Activated naive CD4-positive, alpha-beta T cell treated with anti-CD3 and anti-CD28 coated beads, Interleukin-2, amount 50 U/mL, for 16 hours (primary cell): ENCODE measurements at places on chromosomes 12 and 14.

DNA sequence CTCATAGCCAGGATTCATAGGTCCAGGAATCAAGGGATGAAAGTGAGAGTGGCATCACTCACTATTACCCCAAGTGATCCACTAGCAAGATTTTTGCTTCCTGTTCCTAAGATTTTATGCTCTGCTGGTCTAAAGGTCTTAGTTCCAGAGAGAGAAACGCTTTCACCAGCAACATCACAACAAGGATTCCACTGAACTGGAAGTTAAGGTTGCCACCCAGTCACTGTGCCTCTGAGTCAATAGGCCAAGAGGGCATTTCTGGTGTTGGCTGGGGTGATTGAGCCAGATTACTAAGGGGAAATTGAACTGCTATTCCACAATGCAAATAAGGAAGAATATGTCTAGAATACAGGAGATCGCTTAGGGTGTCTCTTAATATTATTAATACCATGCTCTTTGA is 142.5 kb upstream of the ARID2 start:
- DNase-seq, result no peak

GRCh38 chr14:42806909-42807315 is 1200.2 kb downstream of the LRFN5 start:
- DNase-seq, result no peak

DNA sequence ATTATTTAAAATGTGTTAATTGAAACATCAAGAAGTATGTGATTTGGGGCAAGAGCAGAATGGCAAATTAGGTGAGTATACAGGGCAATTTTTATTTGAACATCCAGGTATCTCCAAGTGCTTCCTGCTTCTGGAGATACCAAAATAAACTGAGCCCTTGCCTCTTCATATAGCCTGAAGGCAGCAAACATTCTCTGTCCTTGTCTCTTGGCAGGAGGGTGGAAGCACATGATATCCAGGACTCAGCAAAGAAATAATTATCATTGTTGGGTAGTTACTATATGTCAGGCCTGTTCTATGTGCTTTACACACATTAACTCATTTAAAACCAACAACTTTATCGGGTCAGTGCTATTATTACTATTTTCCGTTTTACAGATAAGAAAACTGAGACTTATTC is 12.5 kb downstream of the LIN7A start:
- no peak for DNase-seq

GRCh38 chr12:45446013-45446412 is 230.1 kb downstream of the ANO6 start:
- DNase-seq, result no peak

GRCh38 chr12:123621619-123622530 is 11.6 kb downstream of the EIF2B1 start:
- DNase-seq, result no peak

DNA sequence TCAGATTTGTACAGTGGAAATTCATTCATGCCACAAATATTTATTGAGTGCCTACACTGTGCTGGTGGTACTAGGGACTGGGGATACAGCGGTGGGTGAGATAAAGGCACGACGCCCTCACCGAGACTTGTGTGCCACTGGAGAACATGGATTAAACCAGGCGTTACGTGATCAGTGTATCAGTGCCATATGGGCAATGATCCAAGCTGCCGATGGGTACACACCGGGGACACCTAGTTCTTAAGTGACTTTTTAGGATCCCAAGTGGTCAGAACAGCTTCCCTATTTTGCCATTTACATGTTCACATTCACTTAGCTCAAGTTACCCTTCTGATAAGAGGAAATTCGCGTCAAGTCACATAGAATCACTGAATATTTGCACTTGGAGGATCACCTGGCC is 236.7 kb downstream of the CACNA1C start:
- DNase-seq, result no peak

- no peak for DNase-seq
Observed at GRCh38 chr12:124388038-124388671, 93.3 kb downstream of the RFLNA start.

DNA sequence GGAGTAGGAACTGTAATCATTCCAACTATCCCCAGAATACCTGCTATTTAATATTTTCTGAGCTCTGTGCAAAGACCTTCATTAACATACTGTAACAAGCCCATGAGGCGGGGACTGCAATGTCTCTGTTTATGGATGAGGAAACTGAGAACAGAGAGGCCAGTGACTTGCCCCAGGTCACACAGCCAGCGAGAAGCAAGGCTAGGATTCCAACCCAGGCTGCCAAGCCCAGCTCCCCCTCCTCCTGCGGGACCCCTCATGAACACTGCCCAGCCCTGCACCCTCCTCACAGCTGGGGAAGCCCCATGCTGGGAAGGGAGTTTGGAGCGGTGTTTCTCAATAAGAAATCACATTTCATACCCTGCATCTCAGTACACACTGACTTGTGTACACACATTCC is 10.9 kb downstream of the HVCN1 start:
- no peak for DNase-seq

GRCh38 chr12:129815846-129816245 is 88.0 kb downstream of the TMEM132D start:
- no peak for DNase-seq

DNA sequence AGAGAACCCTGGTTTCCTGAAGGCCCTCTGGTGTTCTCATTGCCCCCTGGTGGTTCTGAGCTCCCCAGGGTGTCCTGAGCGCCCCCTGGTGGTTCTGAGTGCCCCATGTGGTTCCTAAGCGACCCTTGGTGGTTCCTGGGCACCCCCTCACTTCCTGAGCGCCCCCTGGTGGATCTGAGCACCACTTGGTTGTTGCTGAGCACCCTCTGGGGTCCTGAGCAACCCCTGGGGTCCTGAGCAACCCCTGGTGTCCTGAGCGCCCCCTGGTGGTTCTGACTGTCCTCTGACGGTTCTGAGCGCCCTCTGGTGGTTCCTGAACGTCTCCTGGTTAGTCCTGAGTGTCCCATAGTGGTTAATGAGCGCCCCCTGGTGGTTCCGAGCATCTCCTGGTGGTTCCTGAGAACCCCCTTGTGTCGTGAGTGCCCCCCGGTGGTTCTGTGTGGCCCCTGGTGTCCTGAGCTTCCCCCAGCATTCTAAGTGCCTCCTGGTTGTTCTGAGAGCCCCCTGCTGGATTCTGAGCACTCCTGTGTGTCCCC is 568.3 kb downstream of the TMEM121 start:
- DNase-seq, result peak; percentile 74

DNA sequence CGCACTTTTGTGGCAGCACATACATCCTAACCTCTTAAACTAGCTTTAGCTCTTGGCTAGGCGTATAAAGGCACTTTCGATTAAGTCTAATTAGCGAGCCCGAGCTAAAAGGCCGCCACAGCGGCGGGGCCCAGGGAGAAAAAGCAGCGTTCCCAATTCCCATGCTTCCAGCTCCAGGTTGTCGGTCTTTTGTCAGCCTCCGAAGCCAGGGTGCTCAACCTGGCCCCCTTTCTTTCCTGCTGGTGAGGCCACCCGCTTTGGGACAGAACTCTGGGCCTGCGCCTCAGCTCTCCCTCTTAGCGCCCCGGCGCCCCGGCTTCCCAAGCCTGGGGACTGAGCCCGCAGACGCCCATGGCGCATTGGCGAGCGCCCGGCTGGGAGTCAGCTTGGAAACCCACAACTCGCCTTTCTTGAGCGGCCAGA is 33.3 kb upstream of the TBX5 start:
- no peak for DNase-seq

DNA sequence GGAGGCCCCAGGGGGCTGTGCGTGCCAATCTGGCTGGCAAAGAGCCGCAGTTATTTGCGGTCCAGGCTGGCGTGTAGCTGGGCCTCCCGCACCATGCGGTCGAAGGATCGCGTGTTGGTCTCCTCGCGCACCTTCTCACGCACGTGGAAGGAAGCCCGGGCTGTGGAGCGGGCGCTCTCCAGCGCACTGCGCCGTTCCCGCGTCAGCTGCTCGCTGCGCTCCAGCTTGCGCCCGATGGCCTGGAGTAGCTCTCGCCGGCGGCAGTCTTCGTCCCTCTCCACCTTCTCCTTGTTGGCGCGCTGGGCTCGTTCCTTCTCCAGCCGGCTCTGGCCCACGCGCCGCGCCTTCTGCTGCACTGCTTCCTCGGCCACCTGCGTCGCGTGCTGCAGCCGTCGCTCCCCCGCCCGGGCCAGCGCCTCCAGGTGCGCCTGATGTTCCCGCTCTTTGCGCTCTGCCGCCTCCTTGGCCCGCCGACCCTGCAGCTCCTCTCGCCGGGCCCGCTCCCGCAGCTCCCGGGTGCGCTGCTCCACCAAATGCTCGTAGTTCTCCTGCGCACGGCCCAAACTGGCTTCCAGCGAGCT is 3.1 kb downstream of the CCDC177 start:
- peak; percentile 13 for DNase-seq

DNA sequence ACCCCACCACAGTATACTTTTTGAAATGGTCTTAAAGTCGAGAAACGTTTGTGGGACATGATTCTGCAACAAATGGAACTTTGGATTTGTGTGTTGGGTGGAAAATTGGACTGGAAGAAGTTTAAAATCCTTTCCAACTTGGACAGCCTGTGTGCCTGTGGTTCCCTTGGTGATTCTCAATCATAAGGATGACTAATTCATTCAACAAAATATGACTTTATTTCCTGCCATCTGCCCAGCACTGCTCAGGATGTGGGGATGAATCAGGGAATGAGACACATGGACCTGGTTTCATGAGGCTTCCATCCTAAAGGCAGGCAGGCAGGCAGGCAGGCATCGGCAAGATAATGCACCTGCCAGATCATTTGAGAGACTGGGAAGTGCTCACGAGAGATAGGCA is 57.3 kb upstream of the TMEM132D start:
- no peak for DNase-seq

GRCh38 chr14:102817942-102818940 is 41.0 kb downstream of the TRAF3 start:
- no peak for DNase-seq

GRCh38 chr14:59428581-59429012 is 36.6 kb downstream of the GPR135 start:
- no peak for DNase-seq

GRCh38 chr12:2118061-2118460 is 65.3 kb downstream of the CACNA1C start:
- no peak for DNase-seq

- no peak for DNase-seq
Observed at GRCh38 chr14:68925373-68925772, 53.7 kb downstream of the ACTN1 start.

- no peak for DNase-seq
Observed at GRCh38 chr12:38823738-38824137, 81.7 kb downstream of the CPNE8 start.

DNA sequence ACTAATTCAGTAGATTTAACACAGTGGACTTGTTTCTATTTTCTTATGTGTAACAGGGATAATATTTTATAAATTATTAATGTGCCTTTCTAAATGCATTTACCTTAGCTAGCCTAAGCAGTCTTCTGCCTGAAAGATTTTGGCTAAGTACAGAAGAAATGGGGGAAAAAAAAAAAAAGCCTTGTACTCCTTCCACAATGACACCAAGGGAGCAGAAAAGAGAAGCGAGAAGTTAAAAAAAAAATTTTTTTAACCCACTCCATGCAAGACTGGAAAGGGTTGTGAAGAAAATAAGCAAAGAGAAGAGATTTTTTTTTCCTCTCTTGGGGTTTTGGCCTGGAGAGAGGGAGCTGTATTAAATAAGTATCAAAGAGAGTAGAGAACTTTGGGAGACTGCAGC is 28.7 kb downstream of the NELL2 start:
- DNase-seq, result no peak

GRCh38 chr14:54650959-54651351 is 84.0 kb downstream of the SAMD4A start:
- DNase-seq, result no peak

DNA sequence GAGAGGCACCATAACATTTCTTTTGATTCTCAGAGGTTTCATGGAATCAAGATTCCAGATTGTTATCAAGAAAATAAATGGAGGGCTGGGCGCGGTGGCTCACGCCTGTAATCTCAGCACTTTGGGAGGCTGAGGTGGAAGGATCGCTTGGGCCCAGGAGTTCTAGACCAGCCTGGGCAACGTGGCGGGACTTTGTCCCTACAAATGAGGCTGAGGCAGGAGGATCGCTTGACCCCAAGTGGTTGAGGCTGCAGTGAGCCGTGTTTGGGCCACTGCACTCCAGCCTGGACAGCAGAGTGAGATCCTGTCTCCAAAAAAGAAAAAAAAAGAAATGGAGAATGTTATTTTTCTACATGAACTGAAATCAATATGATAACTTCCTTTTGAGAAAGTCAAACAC is 1.3 kb downstream of the SLC39A9 start:
- no peak for DNase-seq

- DNase-seq, result no peak
Observed at GRCh38 chr12:69885658-69886057, 60.6 kb downstream of the MYRFL start.

DNA sequence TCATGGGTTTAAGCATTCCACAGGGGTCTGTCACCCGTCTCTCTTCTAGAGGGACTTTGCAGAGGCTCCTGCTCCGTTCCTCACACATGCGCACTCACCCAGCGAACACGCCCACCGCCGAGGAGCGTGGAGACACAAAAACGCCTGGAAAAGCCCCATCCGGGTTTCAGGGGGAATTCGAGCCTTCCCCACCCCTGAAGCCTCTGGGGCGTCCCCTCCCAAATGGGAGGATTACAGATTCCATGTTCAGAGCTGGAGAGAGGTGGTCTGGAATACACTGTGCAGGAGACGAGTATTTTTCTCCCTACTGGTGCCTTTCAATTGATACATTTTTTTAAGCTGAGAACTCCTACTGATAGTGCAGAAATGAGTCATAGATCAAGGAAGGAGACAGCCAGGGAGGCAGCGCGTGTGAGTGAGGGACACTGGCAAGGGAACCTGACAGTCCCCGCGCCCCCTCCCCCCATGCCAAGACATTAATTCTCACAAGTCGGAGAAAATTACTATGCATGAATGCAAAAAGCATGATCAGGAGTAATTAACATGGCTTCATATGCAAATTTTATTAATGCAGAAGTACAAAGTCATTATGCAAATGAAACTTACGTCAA is 36.9 kb downstream of the BCL11B start:
- peak; percentile 90 for DNase-seq

DNA sequence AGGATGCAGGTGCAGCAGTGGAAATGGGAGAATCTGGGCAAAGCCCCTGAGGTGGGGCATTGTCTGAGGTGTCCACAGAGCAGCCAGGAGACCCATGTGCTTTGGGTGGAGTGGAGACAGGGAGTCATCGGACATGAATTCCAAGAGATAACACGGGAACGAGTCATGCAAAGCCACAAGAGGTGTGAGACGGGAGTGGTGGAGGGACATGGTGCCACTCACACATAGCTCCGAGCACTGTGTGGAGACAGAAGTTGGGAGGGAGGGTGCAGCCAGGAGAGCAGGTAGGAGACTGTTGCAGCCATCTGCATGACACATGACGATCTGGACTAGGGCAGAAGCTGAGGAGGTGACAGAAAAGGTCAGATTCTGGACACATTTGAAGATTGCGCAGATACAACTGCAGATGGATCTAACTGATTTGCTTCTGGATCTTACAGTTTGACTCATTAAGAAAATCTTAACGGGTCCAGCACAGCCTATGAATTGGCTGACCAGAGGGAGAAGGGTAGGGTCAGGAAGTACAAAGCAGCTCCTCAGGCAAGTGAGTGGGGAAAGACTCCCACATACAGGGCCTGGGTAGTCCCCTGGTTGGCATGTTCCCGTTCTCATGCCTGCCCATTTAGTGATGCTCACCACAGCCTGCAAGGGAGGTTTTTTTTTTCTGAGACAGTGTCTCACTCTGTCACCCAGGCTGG is 379.8 kb downstream of the FUT8 start:
- DNase-seq, result no peak

- DNase-seq, result no peak
Observed at GRCh38 chr14:33348510-33348909, 409.8 kb downstream of the NPAS3 start.

GRCh38 chr12:120041386-120042231 is 52.6 kb downstream of the BICDL1 start:
- DNase-seq, result peak; percentile 32
